IPS DF 19.7 (cell line): ENCODE measurements at places on chromosomes 2 and 18.

- DNase-seq: peak; percentile 70
Measured at GRCh38 chr2:85066874-85067351, 66.3 kb upstream of the TCF7L1 start.

- no peak for DNase-seq
Measured at GRCh38 chr2:121355488-121355887, 70.5 kb upstream of the TFCP2L1 start.

- no peak for DNase-seq
Measured at GRCh38 chr2:74566754-74567085, 12.2 kb downstream of the DOK1 start.

DNA sequence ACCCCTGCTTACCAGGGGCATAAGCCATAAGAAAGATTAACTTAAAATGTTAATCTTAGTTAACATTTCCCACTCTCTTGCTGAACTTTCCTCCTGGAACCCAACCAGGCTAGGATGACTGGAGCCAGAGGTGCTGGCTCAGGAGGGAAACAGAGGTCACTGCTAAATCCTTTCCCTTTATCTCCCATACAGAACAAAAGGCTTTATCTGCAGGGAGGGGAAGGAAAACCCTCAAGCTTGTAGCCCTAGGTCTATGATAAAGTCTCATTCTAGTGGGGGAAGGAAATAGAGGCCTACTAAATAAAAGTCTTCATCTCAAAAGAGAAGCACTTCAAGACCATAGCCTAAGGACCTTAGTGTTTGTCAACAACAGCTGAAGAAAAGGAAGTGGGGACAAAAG lies 18.6 kb downstream of the HIBCH start:
- DNase-seq: no peak

- DNase-seq: no peak
Measured at GRCh38 chr2:117299451-117299850, 515.0 kb upstream of the DDX18 start.

DNA sequence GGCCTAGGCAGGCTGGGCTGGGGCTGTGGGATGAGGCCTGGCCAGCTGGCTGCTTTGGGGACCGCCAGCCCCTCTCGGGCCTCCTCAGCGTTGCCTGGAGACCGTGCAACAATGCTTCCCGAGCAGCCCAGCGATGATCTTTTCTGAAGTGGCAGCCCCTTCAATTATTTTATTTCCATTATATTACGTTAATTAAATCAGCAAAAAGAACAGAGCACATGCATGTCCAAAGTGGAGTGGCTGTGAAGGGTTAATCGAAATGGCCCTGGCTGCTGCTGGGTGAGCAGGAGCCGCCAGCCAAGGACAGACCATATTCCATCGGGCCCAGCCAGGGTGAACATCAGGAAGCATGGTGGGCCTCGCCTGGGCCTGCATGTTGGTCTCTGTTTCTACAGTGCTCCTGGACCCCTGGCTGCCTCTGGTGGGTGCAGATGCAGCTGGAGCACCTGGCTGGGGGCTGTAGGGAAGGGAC lies 245.5 kb downstream of the MYCN start:
- DNase-seq: no peak

GRCh38 chr2:241849616-241850543 lies 8.8 kb downstream of the PDCD1 start:
- DNase-seq: no peak

GRCh38 chr2:18800240-18800971 lies 211.0 kb upstream of the NT5C1B start:
- no peak for DNase-seq

DNA sequence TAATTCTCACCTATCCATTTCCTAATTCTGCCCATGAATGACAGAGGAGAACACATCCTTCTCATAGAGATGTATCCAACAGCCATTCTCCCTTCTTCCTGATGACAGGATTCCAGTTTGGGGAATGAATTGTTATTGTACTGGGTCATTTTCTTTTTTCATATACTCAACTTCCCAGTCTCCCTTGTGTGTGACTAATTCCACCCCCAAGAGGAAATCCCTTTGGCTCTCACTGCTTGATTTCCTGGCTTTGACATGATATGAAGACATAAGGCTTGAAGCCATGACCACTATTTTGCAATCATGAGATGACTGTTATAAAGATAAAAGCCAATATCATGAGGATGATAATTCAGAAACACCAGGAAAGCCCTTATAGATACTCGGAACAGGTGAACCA lies 384.7 kb upstream of the ACVR2A start:
- DNase-seq: no peak

GRCh38 chr2:226995625-226996041 lies 159.8 kb downstream of the RHBDD1 start:
- no peak for DNase-seq

GRCh38 chr2:195898505-195899191 lies 170.0 kb downstream of the DNAH7 start:
- DNase-seq: no peak

DNA sequence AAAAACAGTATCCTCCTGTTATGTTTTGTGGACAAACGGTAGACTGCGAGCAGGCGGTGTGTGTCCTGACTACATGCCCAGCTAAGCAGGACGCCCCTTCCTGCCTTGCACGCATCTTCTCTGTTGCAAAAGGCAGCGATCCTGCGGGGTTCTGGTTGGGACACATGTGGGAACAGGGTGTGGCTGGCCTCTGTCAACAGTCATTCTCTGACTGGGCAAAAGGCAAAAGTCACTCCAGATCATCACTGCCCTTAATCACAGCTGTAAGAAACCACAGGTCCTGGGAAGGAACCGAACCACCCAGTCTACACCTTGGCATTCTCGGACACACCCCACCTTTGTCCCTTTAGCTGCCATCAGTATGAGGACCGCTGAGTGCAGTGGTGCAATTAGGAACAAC lies 44.3 kb upstream of the TMEM87B start:
- no peak for DNase-seq

GRCh38 chr2:144067506-144067905 lies 452.4 kb downstream of the ZEB2 start:
- DNase-seq: no peak

DNA sequence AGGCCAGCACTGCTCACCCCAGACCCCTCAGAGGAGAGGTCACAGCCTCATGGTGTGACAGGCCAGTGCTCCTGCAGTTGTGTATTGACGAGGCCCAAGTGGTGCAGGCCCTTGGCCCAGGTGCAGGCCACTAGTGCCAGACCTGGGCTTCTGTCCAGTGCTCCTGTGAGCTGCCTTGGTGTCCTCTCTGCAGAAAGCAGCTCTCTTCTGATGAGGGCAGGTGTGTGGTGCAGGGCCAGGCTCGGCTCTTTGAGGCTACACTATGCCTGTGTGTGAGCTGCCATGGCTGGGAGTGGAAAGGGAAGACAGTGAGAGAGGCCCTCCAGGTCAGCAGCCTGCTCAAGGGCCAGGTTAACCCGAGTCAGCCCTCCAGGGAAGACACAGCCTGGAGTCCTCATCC lies 17.1 kb downstream of the EHD3 start:
- DNase-seq: no peak

DNA sequence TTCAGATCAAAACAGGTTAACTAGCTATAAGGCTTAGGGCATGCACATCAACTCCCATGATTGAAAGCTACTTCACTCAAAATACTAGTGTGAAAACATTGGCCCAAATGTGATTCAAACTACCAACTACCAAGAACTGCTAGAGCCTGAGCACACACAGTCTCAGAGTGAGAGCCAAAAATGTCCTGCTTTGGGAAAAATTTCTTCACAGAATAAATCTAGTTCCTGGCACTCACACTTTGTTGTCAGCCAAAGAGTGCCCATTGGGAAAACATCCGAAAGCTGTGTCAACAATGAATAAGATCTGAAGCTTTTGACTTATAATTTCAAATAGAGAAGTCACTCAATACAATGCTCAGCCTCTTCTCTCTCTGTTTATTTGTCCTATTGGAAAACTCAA lies 182.7 kb downstream of the LRATD1 start:
- no peak for DNase-seq

- no peak for DNase-seq
Measured at GRCh38 chr2:177010146-177010545, 202.4 kb upstream of the HNRNPA3 start.

DNA sequence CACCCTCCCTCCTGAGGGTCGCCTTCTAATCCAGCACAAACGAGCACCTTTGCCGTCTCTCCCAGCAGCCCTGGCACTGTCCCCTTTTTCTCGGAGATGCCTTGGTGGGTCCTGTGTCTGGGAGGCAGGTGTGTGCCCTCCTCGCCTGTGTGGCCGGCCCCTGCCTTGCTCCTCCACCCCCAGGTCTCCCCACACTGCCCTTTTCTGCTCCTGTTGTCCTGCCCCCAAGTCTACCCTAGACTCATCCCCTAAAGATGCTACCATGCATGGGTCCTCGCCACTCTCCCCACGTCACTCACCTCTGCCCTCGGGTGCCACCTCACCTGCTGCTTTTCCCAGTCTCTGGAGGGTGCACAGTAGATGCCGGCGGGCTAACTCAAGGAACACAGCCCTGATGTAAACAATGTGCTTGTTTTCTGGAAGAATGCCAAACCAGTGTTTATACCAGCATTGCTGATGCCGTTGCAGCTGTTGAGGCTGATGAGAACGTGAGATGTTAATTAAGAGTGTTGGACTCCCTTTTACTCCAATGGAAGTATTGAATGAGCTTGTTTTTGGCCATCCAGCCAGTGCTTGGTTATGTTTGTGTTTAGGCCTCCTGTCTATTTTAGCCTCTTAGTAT lies 223.1 kb downstream of the AGAP1 start:
- no peak for DNase-seq

GRCh38 chr2:29865512-29865911 lies 55.9 kb downstream of the ALK start:
- DNase-seq: no peak

DNA sequence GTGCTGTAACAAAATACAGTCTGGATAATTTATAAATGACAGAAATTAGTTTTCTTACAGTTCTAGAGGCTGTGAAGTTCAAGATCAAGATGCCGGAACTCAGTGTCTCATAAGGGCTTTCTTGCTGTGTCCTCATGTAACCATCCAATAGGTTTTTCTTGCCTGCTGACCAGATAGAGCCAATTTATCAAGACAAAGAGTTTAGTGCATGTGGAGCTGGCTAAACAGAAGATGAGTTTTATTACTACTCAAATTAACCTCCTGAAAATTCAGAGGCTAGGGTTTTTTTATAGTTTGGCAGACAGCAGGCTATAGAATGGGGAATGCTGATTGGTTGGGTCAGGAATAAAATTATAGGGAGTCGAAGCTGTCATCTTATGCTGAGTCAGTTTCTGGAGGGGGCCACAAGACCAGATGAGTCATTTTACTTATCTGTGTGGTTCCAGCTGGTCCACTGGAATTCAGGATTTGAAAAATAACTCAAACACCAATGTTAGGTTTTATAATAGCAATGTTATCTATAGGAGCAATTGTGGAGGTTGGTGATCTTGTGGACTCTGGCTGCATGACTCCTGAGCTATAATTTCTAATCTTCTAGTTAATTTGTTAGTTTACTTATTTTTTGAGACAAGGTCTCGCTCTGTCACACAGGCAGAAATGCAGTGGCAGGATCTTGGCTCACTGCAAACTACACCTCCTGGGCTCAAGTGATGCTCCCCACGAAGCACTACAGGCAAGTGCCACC lies 3.2 kb upstream of the PDK1 start:
- no peak for DNase-seq

DNA sequence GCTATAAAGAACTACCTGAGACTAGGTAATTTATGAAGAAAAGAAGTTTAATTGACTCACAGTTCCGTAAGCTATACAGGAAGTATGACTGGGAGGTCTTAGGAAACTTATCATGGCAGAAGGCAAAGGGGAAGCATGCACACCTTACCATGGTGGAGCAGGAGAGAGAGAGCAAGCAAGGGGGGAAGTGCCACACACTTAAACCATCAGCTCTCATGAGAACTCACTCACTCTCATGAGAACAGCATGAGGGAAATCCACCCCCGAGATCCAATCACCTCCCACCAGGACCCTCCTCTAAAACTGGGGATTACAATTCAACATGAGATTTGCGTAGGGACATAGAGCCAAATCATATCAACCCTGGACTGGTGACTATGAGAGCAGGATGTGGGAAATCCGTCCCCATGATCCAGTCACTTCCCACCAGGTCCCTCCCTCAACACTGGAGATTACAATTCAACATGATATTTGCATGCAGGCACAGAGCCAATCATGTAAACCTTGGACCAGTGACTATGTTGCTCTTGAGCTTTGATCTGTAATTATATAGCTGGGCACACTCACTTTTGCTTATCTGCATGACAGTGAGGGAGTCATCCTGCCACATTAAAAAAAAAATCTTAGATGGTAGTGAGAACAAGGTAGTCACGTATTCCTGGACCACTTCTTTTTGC lies 12.9 kb downstream of the ADAM23 start:
- no peak for DNase-seq

DNA sequence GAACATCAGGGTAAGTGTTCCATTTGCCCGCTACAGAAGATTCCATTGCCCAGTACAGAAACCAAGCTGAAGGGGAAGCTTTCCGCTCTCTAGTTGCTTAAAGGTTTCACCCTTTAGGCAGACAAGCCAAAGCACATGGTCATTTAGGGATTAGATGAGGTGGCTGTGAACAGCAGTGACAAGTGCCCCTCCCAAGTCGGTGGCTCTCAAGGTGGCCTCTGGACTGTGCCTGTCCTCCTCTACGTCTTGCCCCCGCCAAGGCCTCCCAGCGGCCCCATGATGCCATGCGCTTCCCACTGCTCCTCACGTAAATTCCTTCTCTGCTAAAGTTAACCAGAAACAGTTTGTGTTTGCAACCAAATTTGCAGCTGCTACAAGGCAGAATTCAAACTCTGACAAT lies 24.2 kb upstream of the PTPN4 start:
- DNase-seq: no peak

- peak; percentile 48 for DNase-seq
Measured at GRCh38 chr2:133063775-133064174, 393.8 kb upstream of the LYPD1 start.

- no peak for DNase-seq
Measured at GRCh38 chr2:151297882-151298281, 8.4 kb upstream of the NMI start.

- DNase-seq: no peak
Measured at GRCh38 chr18:37385846-37386778, 179.5 kb downstream of the CELF4 start.

GRCh38 chr2:73406996-73407395 lies 21.4 kb downstream of the ALMS1 start:
- DNase-seq: no peak

DNA sequence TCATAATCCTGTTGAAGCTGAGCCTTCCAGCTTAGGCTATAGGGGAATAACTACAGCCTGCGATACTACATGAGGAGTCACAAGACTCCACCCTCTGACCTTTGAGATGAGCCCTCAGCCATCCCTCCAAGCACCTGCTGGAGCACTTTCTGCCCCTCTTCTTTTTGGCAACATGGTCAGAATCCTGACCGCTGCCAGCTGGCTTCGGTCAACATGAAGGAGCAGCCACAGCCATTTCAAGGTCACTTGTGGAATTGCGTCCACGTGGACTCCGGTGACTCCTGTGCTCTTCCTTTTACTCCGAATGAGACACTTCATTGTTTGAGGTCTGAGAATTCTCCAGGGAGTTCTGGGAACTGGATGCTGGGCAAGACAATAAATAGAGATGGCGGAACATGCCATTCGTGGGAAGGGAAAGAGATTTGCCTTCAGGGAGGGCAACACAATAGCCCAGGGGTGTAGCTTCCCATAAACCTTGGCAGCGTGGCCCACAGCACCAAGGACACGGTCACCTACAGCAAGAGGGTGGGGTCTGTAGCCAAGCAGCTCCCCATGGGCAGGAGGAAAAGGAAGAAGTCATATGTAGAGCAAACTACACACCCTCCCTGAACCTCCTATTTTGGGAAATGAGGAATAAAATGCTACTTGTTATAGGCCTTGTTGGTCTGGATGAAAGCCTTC lies 73.3 kb upstream of the PPP1CB start:
- no peak for DNase-seq

GRCh38 chr18:61845197-61845596 lies 47.6 kb downstream of the RNF152 start:
- no peak for DNase-seq

- DNase-seq: no peak
Measured at GRCh38 chr2:113755035-113755834, 1.2 kb downstream of the SLC35F5 start.
